Globus pallidus (tissue), 1 donor: ENCODE measurements at places on chromosomes 1 and 21.

GRCh38 chr1:204081164-204081790 lies 8.4 kb downstream of the SOX13 start:
- no peak for DNase-seq

- DNase-seq = no peak
Measured at GRCh38 chr1:119075614-119076013, 64.8 kb downstream of the WARS2 start.

DNA sequence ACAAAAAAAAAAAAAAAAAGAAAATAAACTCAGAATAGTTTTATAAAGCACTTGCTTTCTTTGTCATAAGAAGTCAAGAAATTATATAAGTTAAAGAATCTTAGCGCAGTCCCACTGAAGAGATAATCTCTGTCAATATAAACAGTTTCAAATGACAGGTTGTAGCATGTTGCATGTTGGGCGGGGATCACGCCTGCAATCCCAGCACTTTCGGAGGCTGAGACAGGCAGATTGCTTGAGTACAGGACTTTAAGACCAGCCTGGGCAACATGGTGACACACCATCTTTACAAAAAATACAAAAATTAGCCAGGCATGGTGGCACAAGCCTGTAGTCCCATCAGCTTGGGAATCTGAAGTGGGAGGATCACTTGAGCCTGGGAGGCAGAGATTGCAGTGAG lies 18.4 kb upstream of the INPP5B start:
- DNase-seq = no peak

GRCh38 chr1:185774394-185774793 lies 40.2 kb downstream of the HMCN1 start:
- no peak for DNase-seq

DNA sequence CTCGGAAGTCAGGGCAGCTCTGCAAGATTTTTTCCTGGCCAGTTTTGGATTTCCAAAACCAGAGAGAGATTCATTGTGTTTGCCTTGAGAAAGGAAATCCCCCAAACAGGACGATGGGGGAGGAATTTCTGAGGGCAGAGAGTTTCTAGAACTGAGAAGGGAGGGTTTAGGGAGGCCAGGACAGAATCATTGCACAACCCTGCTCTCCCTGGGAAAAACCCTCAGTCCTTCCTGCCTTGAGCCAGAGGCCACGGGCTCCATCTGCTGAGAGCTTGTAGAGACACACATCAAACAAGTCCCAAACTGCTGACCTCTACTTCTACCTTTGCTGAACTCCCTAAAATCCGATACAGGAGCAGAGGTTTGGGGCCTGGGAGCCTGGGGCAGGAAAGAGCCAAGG lies 99.7 kb downstream of the NMNAT2 start:
- DNase-seq = no peak

- DNase-seq = no peak
Measured at GRCh38 chr1:25641931-25642573, 25.5 kb downstream of the MAN1C1 start.

DNA sequence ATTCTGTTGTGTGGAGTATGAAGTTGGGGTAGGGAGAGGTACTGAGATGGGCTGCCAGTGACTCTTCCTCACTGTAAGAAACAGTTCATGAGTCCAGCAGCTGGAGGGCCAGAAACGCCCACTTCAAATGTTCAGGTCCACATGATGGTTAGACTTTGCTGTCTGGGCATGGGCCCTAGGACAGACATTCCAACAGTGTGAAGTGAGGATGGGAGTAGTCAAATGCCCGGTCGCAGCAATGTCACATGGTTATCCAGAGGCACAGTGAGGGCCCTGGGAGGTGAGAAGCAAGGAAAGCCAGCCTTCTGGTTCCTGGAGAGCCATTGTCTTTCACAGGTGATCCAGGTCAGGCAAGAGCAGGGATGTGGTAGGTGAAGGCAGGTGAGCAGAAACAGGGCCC lies 304.4 kb downstream of the HHAT start:
- DNase-seq = no peak

GRCh38 chr1:19475296-19475695 lies 10.0 kb downstream of the CAPZB start:
- DNase-seq = no peak

GRCh38 chr1:74579425-74579824 lies 67.0 kb upstream of the LRRC53 start:
- no peak for DNase-seq

DNA sequence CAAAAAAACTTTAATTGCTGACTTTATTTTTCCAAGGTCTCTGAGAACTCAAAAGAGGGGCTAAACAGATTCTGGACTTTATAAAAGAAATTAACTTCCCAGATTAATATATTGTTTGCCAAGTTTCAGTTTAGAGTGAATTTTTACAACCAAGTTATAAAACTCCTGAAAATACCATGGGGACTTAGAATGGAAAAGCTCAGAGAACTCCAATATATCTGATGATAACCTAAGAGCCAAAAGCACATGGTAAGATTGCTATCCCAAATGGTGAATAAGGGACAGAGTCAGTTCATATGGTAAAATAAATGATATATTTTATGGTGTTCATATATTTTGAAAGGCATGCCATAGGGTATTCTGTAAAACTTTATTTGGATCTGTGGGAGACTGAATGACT lies 470.9 kb downstream of the TTLL7 start:
- DNase-seq = no peak
